Fibroblast of skin of left quadriceps (primary cell): ENCODE measurements at places on chromosomes 1 and 21.

DNA sequence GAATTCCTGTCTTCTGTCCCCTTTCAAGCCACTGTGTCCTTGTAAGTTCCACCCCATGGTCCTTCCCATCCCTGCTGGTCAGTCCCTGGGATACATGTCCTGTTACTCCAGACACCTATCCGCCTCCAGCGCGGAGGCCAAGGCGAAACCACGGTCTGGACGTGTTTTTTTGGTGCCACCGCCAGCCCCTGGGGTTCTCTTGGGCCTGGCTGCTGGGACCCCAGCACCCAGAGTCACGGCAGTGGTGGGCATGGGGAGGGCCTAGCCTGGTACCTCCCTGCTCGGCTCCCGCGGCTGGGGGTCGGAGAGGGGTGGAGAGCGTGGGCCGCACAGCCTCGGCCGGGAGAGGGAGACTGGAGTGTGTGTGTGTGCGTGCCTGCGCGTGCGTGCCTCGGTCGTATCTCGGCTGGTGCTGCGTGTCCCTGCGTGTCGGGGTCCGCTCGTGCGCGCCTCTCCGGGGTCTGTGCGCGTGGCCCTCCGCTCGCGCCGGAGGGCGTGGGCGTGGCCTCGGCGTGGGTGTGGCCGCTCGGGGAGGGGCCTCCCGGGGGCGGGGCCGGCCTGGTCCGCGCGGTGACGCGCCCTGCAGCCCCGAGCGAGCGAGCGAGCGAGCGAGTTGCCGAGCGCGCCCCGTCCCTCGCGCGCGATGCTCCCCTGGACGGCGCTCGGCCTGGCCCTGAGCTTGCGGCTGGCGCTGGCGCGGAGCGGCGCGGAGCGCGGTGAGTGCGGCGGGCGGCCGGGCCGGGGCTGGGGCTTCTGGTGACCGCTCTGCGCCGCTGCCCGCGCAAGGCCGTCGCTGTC lies at the start of gene VWA1:
TSS of gene VWA1 (plus strand) at position 585 of the 798 bp plus-strand sequence. CDS start at position 644, 59 bp downstream.
- peak; percentile 39 for DNase-seq

GRCh38 chr1:222798975-222799374 lies 15.9 kb upstream of the DISP1 start:
- no peak for DNase-seq

GRCh38 chr1:154170547-154171222 lies 15.8 kb upstream of the NUP210L start:
- DNase-seq: no peak

GRCh38 chr1:149986486-149987296 lies 23.8 kb downstream of the OTUD7B start:
- DNase-seq: peak; percentile 92

DNA sequence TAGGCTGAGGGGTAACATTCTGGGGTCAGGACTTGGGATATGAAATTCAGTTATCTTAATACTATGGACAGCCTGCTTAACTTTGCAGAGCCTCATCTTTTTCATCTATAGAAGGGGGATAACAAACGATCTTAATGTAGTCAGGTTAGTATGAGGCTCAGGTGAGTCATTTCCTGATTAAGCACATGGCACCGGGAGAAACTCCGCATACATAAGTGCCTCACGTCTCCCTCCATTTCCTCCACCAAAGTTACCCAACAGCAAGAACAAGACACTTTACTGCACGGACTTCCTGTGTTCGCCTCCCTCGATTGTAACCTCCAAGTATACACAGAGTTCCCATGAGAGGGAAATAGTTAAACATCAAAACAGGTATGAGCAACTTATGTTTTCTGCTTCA lies 112.7 kb upstream of the COA6 start:
- no peak for DNase-seq

- DNase-seq: no peak
Measured at GRCh38 chr1:235500971-235501540, 3.2 kb downstream of the B3GALNT2 start.

- DNase-seq: no peak
Measured at GRCh38 chr1:218945050-218945449, 228.6 kb upstream of the LYPLAL1 start.

GRCh38 chr21:44711327-44712202 lies at the start of gene TSPEAR:
TSS of gene TSPEAR (minus strand) at chr21:44711572. CDS start at chr21:44711514, 58 bp downstream.
- no peak for DNase-seq

DNA sequence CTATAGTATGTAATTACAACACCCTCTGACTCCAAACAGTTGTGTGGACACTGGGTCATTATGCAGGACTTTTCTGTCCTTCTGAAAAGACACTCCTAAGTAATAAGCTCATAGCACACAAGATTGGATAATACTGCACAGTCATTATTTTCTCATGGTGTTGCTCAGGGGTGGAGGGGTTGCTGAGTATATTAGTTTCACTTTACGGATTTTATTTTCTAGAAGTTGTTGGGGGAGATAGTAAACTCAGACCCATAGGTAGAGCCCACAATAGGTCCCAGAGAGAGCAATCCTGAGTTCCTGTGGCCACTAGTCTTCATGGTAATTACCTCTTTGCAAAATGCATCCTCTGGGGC lies 53.4 kb downstream of the DUSP10 start:
- DNase-seq: no peak

- no peak for DNase-seq
Measured at GRCh38 chr1:50295566-50295965, 127.7 kb downstream of the DMRTA2 start.

DNA sequence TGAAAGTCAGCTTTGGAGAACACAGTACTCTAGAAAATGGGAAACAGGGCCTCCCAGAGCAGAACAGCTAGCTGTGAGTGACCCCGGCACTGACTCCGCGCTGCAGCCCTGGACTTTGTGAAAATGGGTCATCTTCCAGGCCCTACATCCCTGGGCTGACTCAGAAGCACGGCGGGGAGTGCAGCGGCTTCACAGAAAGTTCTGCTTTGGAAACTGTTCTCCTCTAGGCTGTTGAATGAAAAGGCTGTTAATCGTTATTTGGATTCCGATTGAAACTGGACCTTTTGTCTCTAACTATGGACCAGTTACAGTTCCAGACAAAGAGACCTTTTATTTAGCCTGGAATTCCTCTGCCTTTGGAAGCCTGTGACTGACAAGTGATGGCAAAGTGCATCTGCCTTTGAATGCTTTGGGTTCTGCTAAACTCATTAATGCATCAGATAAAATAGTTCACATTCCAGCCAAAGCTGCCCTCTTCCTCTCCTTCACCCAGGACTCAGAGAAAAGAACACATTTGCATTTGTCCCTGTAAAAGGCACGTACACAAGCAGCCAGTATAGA lies 144.9 kb upstream of the HOOK1 start:
- DNase-seq: no peak

- no peak for DNase-seq
Measured at GRCh38 chr21:46660505-46660904, 25.0 kb downstream of the PRMT2 start.

GRCh38 chr1:243258731-243259130 lies 2.9 kb downstream of the SDCCAG8 start:
- no peak for DNase-seq

DNA sequence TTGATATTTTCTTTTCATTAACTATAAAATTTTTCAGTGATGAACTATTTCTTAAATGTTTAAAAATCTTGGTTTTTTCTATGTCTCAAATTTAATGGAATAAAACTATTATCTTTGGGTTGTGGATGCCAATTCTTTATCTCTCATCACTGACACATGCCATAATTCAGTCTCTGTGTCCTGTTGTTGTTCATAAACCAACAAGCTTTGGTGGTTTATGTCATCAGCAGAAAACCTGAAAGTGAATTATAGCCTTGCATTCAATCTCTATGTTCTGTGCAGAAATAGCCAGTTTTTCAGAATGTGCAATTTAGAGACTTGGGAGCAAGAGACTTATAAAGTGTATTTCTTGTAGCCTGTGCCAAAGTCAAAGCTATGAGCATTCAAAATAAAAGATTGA lies 462.6 kb upstream of the ADGRL4 start:
- DNase-seq: no peak
